ENCODE measurements at places on chromosomes 2 and 18. TPM values are rescaled to one million over a fixed set of nuclear protein-coding genes. Genes with fewer than 3 reads are reported as not detected.

RBM44 gene
- 0.17 TPM for total RNA-seq

MORN2 gene
- total RNA-seq = 19.3 TPM

RFTN2 gene
- 10.2 TPM for total RNA-seq

CFAP210 gene
- total RNA-seq = not detected

NT5C1B gene
- not detected for total RNA-seq

PAIP2B gene
- total RNA-seq = 1.5 TPM

NTSR2 gene
- total RNA-seq = under 0.01 TPM

TFCP2L1 gene
- total RNA-seq = not detected
